NCI-H1436 (cell line): ENCODE measurements at places on chromosomes 5 and 9.
A peak's percentile ranks its signal among the peaks of the same experiment; 100 is the strongest.

DNA sequence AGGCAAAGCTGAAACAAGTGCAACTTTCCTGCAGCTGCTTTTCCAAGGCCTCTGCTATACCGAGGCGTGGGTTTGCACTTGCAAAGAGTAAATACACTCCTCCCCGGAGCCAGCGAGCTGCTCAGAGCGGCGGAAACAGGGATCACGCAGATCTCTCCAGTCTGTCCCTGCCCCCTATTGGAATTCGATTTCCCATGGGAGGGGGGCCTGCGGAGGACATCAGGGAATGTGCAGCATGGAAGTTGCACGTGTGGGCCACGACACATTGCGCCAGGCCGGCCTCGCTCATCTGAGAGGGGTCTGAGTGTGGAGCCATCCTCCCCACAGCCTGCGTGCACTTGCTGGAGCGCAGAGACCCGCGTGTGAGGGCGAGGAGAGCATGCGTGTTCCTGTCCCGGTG, 104.3 kb upstream of the PHYKPL start:
- no peak for DNase-seq

DNA sequence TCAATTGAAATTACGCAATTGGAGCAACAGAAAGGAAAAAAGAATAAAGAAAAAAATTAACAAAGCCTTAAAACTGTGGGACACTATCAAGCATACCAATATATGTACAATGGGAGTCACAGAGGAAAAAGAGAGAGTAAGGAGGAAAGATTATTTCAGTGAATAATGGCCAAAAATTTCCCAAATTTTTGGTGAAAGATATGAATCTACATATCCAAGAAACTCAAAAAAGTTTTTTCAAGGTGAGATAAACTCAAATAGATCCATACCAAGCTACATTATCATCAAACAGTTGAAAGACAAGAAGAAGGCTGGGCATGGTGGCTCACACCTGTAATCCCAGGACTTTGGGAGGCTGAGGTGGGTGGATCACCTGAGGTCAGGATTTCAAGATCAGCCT, 8.8 kb upstream of the BRD3 start:
- DNase-seq, result no peak

DNA sequence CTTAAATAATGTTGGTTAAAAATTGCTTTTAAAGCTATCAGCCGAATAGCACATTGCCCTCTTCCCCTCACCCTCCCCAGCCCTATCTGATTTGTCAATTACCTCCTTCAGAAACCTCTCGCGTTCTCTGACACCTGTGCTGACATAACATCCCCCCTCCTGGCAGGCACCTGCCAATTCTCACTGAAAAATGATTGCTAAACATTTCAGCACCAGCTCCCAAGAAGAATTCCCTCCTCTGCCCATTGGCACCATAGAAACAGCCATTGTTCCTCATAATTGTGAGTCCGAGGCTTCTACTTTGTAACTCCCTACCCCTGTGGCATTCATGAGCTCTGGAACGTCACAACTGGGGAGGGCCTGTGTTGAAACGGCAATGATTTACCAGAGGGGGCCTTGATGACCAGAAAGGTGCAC, 20.2 kb downstream of the CDH6 start:
- no peak for DNase-seq

DNA sequence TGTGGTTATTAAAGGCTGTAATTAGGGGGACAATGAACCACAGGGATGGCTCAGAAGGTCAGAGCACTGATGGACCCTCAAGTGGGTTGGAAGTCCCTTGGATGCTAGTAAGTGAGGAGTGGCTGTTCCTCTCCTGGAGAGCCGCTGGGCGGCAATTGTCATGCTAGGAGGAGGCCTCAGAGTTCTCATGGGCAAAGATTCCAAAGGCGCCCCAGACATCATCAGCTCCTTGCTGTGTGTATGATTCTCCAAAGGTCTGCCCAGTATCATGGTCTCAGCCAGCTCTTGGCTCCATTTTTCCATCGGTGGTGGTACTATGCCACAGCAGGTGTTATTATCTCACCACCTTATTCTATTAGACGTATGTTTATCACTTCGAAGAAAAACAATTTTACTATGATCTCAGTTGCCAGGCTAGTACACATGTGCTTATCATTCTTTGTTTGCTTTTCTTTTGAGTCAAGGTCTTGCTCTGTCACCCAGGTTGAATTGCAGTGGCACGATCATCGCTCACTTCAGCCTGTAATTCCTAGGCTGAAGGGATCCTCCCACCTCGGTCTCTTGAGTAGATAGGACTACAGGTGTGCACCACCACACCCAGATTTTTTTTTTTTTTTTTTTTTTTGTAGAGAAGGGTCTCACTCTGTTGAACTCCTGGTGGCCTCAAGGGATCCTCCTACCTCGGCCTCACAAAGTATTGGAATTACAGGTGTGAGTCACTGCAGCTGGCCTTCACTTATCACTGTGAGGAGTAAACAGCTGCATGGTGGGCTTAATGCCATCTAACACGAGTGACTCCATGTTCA, 46.8 kb downstream of the EXOSC2 start:
- no peak for DNase-seq

DNA sequence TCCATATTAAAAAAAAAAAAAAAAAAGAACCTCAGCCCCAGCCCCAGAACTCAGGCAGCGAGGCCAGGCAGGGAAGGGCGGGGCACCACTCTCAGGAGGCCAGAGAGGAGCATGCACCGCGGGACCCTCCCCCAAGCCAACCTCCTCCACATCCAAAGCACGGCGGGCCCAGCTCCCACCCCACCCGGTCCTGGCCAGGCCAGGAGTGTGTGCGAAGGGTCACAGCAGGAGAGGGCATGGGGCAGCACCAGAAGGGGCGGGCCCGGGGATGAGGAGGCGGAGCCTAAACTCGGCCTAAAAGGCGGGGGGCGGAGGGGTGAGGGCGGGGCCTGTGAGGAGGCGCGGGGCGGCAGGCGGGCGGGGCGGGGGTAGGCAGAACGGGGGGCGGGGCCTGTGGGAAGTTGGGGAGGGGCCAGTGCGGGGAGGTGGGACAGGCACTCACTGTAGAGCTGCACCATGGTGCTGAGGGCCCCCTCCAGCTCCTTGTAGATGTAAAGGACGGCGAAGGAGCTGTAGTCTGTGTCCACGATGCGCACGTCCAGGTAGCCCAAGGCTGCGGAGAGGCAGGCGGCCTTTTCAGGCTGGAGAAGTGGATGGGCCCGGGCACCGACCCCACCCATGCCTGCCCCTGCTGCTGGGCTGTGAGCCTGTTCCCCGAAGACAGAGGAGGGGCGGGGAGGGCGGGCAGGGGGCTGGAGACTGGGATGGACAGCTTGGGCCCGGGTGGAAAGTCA, 1.2 kb downstream of the LCN15 start:
- peak; percentile 60 for DNase-seq
